ENCODE measurements at places on chromosomes 7 and 10. TPM values are rescaled to one million over a fixed set of nuclear protein-coding genes. Genes with fewer than 3 reads are reported as not detected.

DNA sequence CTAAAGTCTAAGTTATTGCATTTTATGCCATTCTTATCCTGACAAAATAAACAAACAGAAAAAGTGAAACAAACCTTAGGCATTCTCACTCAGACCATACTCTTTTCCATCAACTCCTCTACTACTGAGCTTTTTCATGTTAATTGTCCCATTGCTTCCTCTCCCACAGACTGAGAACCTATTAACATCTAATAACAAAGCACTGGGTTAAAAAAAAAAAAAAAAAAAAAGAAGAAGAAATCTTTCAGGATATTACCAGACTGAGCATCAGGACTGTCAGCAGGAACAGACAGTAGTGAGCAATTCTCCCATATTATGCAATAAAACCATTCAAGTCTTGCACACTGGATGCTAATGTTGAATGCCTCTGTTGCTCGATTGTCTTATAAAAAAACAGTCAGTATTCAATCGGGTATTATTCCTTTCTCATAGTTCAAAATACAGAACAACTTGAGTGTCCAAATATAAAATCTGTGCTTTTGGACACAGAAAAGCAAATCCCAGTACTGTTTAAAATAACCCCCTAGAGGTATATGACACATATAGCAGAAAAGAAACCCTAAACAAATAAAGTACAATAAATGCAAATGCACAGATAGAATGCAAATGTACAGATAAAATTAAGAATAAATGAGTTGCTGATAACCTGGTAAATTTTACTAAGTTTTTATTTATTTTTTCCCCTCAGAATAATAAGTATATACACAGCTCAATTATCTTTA, 531.3 kb upstream of the LRRTM3 start:
- DNase-seq = no peak

DNA sequence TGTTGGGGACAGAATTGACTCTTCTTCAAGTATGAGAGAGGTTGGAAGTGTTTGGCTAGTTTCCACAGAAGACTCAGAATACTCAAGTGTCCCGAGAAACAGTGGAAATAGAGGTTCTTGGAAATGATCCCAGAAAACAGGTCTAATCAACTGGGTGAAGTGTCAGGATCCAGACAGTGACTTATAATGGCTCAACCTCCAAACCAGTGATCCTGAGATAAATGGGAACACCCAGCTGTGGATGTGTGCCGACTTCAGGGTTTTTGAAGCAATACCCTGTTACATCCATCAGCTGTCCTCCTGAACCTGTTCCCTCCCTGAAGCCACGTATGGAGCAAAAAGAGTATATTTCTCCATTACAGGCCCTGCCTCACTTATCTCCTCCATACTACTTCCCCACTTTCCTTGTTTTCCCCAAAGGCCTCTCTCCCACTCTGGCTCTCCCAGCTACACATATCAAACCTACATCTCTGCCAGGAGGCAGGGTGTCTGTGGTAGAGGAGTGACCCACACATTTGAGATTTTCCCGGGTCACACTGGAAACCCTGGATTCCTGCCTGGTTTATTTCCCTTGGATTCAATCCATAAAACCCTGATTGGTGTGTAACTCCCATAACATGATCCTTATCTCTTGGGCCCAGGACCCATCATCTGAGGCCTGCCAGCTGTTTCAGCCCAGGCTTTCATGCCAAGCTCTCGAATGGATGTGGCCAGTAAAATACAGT, 17.6 kb upstream of the ELOVL3 start:
- peak; percentile 85 for DNase-seq

CYP3A7 gene
- 37.8 TPM for total RNA-seq

RPP38 gene
- 15.4 TPM for total RNA-seq

- no peak for DNase-seq
These were observed 41.7 kb upstream of the UBN2 start for GRCh38 chr7:139189357-139189756.

GRCh38 chr7:43240565-43240964, 128.1 kb downstream of the HECW1 start:
- DNase-seq = no peak

DNA sequence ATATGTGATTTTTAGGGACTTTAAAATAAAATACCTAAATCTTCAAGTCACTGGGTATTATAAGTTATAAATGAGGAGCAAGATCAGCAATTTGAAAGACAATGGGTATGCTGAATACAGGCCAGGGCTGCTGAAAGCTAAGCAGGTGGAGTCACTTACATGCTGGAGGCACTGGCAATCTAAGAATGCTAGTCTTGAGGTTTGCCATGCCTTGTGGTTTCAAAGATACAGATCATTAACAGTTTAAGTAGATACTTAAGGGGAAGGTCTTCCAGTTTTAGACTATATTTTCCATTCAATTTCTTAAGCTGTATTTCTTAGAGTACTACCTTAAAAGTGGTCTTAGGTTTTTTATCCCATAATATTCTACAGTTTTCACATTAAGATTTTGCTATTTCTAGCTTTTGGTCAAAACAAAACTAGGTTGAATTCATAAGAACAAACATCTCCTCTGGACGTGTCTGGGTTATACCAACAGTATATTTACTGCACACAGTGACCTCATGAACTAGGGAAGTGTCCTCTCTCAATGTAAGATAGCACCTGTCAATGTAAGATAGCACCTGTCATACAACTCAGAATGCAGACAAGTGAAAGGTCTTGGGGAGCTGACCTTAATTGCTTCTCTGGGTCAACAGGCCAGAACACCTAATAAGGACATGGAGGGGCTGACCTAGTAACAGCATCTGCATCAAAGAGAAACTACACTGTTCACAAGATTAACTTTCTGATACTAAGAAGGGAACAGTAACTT, 2.0 kb downstream of the SRI start:
- peak; percentile 19 for DNase-seq

CDH23 gene
- 0.17 TPM for total RNA-seq

DNA sequence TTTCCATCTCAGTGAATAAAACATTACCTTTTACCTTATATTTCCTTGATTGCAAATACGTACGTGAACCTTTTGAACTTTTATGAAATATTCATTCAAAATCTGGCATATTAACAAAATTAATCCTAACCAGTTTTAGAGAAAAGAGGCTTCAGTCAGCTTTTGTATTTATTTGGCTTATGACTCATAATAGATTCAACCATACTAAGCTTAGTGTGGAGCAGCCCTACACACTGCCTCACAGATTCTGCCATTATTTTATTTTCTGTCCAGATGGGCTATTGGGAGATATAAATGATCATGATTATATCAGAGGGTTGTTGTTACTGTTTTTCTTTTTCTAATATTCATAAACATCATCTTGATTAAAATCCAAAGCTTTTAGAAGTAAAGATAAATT, 325.5 kb downstream of the GPR37 start:
- DNase-seq = peak; percentile 10

GRCh38 chr10:69439350-69439739, 11.9 kb upstream of the TSPAN15 start:
- DNase-seq = no peak

DNA sequence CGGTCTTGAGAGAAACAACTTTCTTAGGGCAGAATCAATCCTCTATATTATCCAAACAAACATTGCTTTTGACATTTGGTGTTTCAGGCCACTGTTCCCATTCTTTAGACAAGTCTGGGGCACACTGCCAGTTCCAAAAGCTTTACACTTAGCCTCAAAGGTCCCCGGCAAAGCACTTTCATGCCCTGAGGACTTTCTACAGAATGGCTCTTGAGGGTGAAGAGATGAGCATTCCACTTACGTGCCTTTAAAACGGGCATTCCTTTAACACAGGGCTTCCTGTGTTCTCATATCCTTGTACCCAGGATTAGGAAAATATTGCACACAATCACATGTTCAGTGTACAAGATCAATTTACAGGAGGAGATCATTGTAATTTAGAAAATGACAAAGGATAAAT, 13.1 kb upstream of the TMEM213 start:
- no peak for DNase-seq

ZNF365 gene
- total RNA-seq = 5.8 TPM

GRCh38 chr10:1632596-1632995, 104.7 kb downstream of the ADARB2 start:
- DNase-seq = no peak

TRPV5 gene
- total RNA-seq = not detected

GRCh38 chr10:77837248-77837924, 89.2 kb downstream of the DLG5 start:
- DNase-seq = peak; percentile 66

DNA sequence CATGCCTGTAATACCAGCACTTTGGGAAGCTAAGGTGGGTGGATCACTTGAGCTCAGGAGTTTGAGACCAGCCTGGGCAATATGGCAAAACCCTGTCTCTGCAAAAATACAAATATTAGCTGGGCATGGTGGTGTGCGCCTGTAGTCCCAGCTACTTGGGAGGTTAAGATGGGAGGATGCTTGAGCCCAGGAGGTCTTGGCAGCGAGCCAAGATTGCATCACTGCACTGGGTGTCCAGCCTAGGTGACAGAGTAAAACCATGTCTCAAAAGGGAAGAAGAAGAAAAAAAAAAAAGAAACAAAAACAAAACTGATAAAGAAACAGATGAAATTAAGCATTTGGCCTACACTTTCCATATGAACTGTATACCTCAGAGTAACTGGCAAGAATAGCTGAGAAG, 319.2 kb downstream of the PARD3 start:
- no peak for DNase-seq

- DNase-seq = no peak
These were observed 447.6 kb downstream of the TFEC start for GRCh38 chr7:115582956-115583355.

SPDYE11 gene
- not detected for total RNA-seq

PYROXD2 gene
- 12.8 TPM for total RNA-seq

GRCh38 chr10:31792745-31793144, 135.9 kb downstream of the ARHGAP12 start:
- no peak for DNase-seq

ARHGEF35 gene
- total RNA-seq = 0.51 TPM

- DNase-seq = peak; percentile 78
These were observed 42.9 kb downstream of the MKLN1 start for GRCh38 chr7:131370523-131370968.

FZD8 gene
- total RNA-seq = 0.77 TPM

GRCh38 chr10:130958981-130959751, 352.4 kb downstream of the TCERG1L start:
- no peak for DNase-seq

DNA sequence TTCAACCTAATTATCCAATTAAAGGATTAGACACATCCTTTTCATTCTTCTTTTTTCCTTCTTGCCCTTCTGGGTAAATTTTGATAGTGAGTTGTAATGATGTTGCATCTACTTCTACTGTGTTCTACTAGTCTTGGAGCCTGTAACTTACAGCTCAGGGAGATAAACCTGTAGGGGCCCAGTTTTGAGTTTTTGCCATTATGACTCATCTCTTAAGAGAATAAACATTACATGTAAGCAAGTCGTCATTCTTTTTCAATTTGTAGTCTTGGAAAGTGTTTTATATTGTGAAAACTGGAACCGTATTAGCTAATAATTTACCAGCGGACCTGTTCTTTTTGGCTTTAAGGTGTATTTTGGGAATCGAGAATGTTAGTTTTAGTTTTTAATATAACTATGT, 89.7 kb upstream of the RPA3 start:
- DNase-seq = peak; percentile 71

GRCh38 chr7:133491201-133491691, 238.4 kb downstream of the EXOC4 start:
- no peak for DNase-seq

WNT8B gene
- not detected for total RNA-seq

POM121C gene
- total RNA-seq = 5.1 TPM

GRCh38 chr7:148524479-148525224, 65.9 kb upstream of the C7orf33 start:
- no peak for DNase-seq

GRCh38 chr10:48598243-48598935, 6.5 kb downstream of the ARHGAP22 start:
- no peak for DNase-seq

All from fibroblast of lung (primary cell).